T-cell (primary cell): ENCODE measurements at places on chromosomes 5 and 9. TPM values are rescaled to one million over a fixed set of nuclear protein-coding genes. Genes with fewer than 3 reads are reported as not detected.

- no peak for DNase-seq
Measured at GRCh38 chr5:59745415-59745863, 148.1 kb downstream of the PDE4D start.

DNA sequence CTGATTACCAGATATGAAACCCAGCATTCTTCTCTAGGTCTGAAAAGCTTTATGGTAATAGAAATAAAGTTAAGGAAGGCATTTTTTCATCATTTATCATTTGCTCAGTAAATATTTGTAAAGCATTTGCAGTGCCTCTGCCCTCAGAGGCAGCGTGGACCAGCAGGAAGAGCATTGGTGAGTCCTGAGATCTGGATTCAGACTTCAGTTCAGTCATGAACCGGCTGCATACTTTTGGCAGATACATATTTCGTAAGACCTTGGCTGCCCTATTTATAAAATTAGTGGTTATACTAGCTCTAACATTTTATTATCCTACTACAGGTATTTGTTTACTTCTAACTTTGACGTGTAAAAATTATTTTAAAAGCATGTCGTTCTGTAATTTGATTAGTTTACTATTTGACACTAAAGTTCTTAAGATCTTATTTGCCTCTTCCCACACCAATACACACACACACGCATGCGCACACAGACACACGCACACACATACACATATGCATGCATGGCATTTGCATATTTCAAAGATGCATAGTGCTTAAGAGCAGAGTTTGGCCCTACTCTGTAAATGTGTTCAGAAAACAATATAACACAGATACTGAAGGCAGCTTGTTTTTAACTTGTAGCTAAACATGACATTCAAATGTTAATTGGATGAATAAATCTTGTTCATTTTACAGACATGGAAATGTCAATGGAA is 101.9 kb downstream of the RPS23 start:
- DNase-seq: no peak

- peak; percentile 39 for DNase-seq
Measured at GRCh38 chr9:113590991-113591898, 127.7 kb downstream of the RGS3 start.

DNA sequence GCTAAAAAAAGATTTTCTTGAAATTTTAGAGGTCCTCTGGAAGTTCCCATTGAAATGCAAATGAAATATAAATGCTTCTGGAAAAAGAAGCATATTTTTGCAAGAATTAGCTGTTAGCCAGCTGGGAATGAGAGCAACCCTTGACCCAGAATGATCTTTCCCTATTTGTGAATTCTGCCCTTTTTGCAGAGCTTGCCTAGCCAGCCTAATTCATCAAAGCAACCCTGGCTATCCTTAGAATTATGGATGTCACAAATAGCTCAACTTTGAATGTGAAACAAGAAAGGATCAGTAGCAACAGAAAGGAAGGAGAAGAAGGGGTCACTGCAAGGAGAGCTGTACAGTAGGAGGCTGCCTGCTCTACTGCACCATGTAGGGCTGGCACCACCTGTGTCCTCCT is 345.9 kb downstream of the EFNA5 start:
- DNase-seq: no peak

DNA sequence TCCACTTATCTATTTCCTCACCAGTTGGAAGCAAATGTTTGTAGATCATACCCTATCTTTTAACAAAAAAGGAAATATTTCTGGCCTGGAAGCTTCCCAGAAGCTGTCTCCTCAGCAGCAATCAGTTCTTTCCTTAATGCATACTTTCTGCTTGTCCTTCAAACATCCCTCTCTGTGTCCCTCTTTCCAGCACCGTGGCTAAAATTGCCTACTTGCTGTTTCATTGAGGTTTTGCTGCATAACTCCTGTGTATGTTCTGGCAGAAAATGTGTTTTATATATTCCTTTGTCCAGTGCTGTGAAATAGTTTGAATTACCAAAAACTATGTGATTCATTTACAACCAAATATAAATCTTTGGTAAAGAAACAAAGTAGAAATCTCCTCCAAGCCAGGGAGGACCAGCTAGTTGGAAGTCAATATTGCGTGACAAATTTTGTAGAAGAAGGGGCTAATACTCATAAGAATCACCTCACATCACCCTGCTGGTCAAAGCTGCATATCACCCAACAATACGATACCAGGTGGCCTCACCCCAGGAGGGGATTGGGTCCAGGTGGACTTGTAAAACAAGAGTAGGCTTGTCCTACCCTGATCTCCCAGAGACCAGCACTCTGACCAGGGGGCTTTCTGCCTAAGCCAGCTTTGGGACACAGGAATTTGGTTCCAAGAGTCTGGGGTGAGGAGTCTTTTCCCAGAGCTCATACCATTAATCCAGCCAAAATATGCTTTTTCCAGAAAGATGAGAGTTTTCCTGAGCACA is 198.4 kb upstream of the SNX2 start:
- DNase-seq: no peak

INSL4 gene
- not detected for total RNA-seq

DNA sequence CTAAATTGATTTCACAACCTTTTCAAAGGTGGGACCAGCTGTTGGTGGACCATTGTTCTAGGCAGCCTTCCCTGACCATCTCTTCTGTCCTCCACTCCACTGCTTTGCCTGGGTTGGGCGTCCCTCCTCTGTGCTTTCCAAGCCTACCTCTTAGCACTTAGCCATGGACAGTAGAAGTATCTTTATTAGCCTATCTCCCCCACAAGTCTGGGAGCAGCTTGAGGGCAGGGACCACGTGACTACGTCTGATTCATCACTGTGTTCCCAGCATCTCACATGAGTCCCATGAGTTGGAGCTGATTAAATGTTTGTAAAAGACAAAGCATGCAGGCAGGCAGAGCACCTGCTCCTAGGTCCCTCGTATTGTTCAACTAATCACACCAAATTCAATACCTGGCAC is 20.9 kb downstream of the MORN5 start:
- DNase-seq: no peak

DNA sequence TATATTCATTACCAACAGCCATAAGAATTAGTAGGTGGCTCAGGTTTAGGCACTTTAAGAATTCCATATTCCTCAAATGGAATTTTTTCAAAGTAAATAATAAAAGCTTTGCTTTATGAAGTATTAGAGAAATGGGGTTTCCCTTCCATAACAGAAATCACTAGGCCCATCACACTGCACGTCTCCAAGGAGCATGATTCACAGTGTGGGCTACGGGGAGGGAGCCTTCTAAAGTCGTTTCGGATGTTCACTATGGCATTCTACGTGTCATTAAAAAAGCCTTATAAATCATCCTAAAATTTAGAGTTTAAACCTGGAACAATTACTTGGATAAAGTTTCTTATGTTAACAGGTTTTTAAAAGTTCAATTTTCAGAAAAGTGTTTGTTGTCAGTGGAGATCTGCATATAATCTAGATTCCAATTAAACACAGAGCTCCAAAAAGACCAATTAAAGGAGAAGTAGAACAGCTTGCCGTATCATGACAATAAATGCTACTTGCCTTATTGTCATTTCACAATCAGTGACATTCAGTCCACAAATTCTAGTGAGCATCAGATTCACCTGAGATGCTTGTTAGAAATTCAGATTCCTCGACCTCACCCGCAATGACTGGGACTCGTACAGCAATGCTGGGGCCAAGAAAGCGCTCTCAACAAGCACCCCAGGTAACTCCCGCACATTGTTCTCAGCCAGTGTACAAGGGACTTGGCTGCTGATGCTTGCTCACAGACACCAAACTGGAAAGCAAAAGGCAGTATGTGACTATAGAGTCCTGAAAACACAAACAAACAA is 115.7 kb downstream of the NFIB start:
- DNase-seq: no peak

HAVCR2 gene
- total RNA-seq: 2.3 TPM

ANKRD18B gene
- total RNA-seq: 1.7 TPM

DNA sequence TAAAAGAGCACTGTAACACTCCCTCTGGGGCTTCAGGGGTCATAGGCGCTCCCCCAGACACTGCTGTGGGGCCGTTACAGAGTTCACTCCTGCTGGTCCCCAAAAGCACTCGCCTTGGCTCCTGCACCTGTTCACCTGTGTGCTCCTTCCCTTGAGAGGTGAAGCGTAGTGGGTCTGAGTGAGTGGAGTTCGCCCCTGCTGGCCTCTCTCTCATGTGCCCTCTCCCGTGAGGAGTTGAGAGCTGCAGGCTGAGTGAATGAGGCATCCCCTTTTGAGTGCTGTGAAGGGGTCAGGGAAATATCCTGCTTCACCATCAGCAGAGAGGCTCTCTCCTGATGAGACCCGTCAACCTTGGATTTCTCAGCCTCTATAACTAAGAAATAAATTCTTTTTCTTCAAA is 134.6 kb upstream of the TUT7 start:
- DNase-seq: no peak

DNA sequence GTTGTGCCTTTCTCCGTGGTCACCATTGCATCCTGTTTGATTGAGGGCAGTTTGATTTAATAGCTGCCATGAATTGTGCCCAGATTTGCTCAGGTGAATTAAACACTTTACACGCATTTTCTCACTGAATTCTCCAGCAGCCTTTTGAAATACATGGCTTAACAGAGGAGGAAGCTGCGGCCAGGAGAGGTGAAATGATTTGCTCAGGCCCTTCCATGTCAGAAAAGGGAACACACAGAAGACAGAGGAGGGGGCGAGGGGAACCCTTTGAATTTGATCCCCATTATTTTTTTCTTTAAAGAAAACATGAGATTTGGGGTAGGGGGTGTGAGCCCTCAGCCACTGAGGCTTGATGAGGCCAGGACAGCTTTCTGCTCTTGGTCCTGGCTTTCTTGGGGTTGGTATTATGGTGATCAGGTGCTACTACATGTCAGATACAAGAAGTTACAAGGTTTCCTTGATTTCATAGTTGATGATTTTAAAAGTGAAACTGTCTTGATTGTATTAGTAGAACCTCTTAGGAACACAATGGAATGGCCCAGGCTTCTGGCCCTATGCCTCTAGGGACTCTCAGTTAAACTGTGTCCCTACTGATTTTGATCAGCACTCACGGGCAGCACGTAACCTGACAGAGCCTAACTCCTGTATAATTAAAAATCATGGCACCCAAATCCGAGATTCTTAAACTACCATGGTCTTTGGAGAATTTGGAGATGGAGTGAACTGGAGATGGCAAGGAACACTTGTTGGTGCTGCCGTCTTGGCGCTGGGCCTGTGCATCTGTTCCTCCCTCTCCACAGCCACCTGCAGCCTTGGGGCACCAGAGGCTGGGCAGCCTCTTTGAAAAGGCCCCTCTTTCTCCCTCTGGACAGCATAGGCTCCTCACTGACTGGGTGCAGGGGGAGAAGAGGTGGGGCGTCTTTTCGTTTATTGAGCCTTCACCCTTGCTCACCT is 107.9 kb downstream of the TRIO start:
- no peak for DNase-seq

DNA sequence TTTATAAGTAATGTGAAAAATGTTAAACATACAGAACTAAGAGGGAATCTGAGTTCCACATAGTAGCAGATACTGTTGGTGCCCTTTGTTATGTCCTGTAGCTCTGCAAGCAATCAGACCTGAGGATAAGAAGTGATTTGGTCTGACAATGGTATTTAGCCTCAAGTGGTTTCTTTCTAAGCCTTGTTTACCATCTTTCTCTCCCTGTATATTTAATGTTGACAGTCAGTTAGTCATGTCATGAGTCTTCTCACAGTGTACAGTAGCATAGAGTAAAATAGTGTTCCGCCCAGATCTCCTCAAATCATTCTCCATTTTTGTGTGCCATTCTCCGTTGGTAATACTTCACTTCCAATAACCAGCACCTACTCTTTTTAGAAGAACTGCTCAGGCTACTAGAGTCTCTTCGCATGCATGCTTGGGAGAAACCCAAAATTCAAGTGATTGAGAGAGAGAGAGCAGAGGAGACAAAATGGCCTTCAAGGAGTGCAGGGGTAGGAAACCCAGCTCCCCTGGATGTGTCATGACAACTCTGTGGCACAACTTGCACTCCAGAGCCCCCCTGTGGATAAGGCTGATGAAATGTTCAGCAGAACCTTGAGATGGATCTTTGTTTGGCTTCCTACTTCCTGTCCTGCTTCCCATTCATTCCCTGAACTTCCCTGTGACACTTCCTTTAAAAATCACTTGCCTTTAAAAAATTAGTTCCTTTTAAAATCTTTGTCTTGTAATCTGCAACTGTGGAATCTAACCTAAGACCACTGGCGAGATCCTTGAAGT is 129.2 kb upstream of the FST start:
- no peak for DNase-seq

DNA sequence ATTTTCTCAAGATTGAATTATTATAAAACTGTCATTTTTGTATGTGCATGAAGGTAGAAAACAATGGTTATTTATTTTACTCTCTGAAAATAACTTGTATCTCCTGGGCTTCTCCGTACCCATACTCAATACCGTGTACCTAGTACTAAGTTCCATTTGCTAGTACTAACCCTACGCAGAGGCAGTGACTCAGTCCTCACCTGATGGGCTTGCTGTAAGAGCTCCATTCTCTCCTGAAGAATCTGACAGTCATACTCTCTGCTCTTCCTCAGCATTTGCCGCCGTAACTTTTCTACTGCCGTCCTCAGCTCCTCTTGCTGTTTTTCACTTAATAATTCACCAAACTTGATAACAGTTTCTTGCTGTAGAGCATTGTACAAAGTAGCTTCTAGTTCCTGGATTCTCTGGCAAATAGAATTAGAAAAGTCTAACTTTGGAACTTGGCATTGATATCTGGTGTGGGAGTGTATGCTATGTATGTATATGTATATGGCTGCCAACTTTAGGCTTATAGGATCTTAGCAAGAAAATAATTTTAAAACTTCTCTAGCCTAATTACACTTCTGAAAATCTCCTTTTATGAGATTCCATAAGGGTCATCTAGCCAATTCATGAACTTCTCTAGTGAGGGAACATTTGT is 108.0 kb upstream of the DPYSL3 start:
- DNase-seq: no peak

DNA sequence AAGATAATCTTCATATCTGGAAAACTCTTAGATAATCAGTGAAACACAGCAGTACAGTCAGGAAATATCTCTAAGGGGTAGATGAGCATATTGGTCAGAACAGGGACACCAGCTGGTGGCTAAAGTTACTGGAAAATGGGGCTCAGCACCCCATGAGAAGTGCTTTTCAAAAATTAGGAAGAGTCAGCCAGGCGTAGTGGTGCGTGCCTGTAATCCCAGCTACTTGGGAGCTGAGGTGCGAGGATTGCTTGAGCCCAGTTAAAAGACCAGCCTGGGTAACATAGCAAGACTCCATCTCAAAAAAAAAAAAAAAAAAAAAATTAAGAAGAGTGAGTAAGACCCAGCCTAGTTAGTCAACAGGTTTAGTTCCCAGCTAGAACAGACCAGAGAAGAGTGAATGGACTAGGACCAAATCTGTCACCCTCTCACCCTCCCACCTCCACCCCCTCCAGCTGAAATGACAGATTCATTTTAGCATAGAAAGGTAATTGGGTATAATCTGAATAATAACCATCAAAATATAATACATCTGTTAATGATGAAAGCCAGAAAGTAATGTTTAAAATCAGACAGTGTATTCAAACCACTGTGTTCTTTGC is 120.9 kb downstream of the CDC42SE2 start:
- DNase-seq: no peak
